ENCODE measurements at places on chromosomes 1 and 21.

DNA sequence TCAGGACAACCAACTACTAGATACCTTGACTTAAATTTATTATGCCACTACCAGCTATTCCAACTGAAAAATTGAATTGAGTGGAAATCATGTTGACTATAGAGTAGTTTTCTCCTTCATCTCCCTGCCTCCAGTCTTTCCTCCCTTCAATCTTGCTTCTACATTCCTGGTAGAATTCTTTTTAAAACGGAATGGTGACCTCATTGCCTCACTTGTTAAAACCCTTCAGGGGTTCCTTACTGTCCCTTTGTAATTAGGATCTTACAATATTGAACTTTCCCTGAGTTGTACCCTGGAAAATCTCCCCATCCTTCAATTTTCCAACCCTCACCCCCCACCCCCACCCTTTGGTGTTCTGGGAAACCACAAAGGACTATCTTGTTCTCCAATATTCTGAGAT lies 82.8 kb upstream of the ZNF326 start:
- DNase-seq: no peak

GRCh38 chr1:151325646-151326429 lies 1.4 kb downstream of the PI4KB start:
- peak; percentile 33 for DNase-seq

DNA sequence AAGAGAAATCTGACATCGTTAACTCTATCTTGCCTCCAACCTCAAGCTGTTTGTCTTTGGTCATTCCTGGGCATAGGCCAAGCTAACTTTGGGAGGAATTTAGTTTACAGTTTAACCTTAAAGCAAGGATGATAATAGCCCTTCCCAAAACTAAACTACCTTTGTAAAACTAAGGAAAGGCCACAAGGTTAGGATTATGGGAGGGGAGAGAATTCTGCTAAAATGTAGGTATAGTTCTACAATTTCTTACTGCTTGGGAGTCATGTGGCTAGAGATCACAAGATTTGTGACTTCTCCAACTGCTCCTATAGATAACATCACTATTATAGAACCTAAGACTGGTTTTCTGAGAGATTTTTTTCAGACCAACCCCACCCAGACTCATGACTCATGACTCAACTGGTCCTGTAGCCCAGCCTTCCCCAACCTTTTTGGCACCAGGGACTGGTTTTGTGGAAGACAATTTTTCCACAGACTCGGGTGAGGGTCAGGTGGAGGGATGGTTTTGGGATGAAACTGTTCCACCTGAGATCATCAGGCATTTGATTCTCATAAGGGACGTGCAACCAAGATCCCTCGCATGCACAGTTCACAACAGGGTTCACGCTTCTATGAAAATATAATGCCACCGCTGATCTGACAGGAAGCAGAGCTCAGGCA lies 70.7 kb upstream of the MUTYH start:
- no peak for DNase-seq

DNA sequence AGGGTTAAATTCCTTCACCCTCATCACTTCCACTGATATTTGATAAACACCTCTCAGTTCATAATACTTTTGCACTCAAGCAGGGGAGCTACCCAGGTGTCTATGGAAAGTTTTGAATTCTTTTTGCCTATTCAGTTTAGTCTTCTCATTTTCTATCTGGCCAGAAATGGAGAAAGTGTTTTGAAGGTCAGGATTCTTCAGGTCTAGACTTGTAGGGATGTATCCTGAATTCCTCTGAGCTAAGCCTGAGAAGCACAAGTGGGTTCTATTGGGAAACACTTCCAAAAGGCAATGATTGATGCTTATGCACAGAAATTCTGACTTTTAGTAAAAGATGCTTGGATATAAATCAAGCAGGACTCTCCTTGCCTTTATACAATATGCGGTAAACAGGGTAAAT lies 217.8 kb upstream of the HOOK1 start:
- DNase-seq: peak; percentile 11

DNA sequence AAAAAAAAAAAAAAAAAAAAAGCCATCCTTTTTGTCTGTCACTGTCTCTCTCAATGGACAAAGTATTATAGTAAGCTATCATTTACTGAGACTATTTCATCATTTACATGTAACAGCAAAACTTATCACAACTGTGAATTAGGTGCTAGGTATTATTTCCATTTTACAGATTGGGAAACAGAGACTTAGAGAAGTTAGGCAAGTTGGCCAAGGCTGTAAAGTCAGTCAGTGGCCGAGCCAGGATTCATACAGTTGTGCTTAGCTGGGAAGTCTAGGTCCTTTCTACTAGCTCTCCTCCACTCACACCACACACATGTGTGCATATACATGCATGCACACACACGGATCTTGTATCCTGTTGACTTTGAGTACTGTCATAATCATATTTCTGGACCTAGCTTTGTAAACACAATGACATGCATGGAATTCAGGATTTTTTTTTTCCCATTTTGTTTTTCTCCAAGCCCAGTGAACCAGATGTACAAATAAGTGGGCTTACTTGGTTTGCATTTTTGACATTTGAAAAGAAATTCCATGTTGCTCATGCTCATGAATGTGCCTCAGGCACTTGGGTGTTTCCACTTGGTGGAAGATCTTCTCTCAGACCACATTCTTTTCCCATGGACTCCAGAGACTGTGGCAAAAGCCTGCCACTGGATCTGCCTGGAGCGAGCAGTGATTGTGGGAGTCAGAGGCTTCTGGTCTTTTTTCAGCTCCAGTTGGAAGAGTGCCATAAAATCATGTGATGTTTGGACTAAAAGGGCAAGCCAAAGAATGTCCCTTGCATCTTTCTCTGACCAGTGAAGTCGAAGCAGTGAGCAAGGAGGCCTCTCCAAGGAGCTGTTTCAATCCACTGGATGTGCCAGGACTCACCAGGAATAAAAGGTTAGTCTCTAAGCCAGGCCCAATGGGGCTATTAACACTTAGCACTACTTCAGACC lies 61.7 kb upstream of the DNAJC6 start:
- peak; percentile 97 for DNase-seq

GRCh38 chr1:165610866-165611265 lies 20.2 kb upstream of the MGST3 start:
- no peak for DNase-seq

DNA sequence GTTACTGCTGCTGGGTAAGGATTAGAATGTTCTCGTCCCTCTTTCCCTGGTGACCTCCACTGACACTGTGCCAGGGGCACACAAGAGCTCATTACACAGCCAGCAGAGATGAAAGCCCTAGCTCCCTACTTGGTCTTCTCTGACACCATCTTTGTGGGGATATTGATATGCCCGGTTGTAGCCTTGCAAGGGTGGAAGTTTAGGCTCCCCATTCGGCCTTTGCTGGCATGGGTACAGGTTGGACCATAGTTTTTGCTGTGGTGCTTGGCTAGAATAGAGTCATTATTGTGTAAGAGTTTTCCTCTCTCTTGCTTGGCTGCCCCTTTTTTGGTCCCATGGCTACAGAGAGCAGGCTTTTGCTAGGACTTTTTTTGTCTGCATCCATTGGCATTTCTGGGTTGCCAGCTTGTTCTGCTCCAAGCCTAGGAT lies 12.3 kb downstream of the RAB4A start:
- DNase-seq: no peak

Data from AG10803 (cell line).